ENCODE measurements at places on chromosomes 11 and 22. TPM values are rescaled to one million over a fixed set of nuclear protein-coding genes. Genes with fewer than 3 reads are reported as not detected.

LIPT2 gene
- total RNA-seq: 9.6 TPM

DNA sequence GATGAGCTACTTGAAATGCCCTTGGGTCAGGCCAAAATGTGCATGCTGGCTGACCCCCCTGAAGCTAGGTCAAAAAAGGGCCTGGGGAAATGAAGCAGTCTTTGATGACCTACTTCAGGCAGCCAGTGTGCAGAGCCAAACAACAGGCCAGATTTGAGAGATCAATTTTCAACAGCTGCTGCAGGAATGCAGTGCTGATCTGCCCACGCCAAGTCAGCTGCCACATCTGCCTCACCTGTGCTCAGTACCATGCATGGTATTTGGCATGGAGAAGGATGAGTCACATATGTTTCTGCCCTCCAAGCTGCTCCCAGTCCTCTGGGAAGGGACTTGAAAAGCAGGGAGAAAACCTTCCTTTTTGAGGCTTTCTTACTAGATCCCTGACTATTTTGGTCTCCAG, 35.8 kb downstream of the MTNR1B start:
- DNase-seq: no peak

DNA sequence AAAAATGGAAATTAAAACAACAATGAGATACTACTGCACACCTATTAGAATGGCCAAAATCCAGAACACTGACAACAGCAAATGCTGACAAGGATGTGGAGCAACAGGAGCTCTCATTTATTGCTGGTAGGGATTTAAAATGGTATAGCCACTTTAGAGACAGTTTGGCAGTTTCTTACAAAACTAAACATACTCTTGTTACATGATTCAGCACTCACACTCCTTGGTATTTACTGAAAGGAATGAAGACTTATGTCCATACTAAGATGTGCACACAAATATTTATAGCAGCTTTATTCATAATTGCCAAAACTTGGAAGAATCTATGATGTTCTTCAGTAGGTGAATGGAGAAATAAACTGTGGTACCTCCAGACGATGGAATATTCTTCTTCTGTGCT, 40.8 kb downstream of the PGM2L1 start:
- no peak for DNase-seq

- no peak for DNase-seq
Measured at GRCh38 chr11:102312667-102313066, 4.6 kb upstream of the BIRC3 start.

- peak; percentile 82 for DNase-seq
Measured at GRCh38 chr11:124875943-124876817, 10.9 kb downstream of the ROBO3 start.

Measured in neural crest cell (in vitro differentiated cells).